ENCODE measurements at places on chromosomes 16 and 17.

DNA sequence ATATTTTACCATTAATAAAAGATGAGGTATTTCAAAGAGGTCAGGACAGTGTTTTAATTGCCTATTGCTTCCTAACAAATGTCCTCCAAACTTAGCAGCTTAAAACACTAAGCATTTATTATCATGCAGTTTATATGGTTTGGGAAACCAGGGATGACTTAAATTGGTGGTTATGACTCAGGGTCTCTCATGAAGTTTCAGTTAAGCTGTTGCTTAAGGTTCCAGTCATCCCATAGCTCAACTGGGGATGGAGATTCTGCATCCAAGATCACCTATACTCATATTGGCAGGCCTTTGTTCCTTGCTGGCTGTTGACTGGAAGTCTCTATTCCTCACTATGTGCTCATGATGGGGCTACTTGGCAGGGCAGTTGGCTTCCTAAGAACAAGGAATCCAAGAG, 1329.9 kb upstream of the GOT2 start:
- DNase-seq, result no peak

DNA sequence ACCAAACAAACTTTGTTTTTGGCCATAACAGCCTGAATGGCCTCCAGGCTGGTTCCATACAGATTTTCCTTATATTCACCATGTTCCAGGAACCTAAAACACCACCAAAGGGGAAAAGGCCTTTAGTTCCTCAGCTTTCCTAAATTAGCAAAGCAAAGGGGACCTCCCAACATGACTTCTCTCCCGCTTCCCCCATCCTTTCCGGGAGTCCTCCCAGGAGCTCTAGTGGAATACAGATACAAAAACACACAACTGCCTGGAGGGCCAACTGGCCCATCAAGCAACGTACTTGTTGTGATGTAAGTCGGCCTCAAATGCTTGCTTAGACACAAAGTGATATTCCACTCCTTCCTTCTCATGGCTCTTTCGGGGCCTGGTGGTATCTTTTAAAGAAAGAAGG, 22.1 kb downstream of the MPP3 start:
- DNase-seq, result no peak

GRCh38 chr17:68850749-68851510, 104.3 kb downstream of the ABCA8 start:
- DNase-seq, result no peak

GRCh38 chr17:32275060-32276042, 9.7 kb downstream of the RHBDL3 start:
- DNase-seq, result no peak

GRCh38 chr17:33637534-33637933, 344.4 kb upstream of the ASIC2 start:
- no peak for DNase-seq

DNA sequence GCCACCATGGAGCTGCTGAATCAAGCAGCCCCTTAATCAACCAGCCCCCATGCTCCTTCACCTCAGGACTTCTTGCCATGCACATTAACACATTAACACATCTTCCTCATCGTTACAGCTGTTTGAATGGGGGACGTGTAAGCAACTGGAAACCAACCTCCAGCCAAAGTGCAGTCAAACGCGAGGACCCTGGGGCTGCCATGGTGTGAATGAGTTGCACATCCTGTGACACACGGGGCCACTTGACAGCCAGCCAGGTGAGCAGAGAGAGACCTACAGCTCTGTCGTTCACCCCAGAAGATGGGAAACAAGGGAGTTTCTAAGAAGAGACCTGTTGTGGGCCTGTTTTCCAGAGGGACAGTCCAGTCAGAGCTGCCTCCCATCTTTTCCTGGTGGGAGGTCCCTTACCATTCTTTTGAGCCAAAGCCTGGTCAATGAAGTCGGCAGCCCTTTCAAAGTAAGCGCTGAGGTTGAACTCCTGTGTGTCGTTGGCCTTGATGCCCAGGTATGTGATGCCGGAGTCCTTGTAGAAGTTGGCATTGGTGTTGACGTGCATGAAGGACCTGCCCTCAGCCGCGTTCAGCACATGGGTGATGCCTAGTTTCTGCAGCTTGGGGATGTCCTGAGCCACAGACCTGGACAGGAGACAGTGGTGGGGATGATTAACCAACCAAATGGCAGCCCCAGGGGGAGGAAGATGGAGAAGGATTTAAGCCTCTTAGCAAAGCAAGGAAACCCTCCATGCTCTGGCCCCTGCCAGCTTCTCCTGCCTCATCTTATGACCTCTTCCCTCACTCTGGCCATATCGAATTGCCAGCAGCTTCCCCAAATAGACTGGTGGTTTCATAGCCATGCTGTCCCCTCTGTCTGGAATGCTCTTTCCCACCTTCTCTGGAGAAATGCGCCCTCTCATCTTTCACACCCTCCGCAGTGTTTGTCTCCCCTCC, 4.2 kb downstream of the DUSP3 start:
- DNase-seq, result no peak

DNA sequence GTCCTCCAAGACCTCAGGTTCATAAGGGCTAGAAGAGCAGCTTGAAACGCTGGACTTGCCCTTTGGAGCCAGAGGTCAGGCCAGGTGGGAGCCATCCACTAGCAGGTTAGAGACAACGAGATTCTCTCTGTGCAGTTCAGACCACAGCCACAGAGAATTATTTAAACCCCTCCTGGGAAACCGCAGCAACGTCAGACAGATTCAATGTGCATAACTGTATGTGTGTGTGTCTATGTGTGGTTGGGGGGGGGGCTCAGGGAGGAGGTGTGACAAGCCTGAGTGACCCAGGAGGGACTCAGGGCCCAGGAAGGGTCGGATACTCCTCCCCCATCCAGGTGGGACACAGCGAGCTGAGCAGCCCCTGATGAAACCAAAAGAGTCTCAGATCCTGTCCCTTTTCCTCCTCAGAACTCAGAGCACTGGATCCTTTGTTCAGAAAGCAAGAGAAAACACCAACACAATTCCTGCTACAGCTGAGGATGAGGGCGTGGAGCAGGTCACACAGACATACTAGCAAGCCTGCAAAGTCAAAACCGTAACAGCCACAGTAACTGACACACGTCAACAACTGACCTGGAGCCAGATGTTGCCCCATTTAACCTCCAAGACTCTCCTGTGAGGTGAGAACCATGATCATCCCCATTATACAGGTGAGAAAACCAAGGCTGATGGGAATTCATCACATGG, 66.8 kb downstream of the XYLT1 start:
- no peak for DNase-seq

- DNase-seq, result no peak
Measured at GRCh38 chr17:72884066-72884465, 208.4 kb downstream of the SLC39A11 start.

DNA sequence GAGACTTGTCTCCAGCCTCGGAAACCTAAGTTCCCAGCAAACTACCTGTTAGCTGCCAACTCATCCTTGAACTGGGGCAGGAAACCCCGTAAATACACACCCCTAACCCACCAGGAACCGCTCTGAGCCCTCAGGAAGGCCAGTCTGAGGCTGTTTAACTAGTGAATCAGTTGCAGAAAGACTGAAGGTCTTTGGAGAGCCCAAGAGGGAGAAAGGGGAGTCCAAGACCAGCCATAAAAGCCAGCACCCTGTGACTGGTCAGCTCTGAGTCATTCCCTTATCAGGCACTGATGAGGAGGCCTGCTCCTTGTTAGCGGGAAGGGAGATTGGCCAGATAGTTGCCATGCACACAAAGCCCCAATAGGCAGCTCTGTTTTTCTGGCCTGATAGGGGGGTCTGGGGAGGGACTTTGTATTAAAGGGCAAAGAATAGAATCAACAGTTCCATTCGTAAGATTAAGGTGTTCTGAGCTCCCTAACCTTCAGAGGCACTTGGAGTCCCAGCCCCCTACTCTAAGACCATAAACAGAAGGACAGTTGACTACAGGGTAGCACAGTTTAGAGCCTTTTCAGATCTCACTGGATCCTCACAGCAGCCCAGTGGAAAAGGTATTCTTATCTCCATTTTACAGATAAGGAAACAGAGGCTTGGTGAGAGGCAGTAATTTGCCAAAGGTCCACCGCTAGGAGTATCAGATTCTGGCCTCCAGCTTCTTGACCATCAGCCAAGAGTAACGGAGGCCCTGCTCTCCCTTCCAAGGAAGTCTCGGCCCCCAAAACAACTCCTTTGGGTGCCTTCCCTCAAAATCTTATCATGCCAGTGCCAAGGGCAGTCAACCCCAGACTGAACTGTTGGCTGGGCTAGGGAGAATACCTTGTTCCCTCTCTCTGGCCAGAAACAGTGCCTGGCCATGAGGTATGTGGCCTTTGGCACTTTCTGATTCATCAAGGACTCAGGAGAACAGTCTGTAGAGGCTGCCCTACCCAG, 2.2 kb upstream of the KRT19 start:
- DNase-seq, result no peak

GRCh38 chr17:1490643-1491442, 1.6 kb downstream of the MYO1C start:
- peak; percentile 38 for DNase-seq

GRCh38 chr17:7557775-7558543, 591 bp upstream of the TNFSF13 start:
- no peak for DNase-seq

DNA sequence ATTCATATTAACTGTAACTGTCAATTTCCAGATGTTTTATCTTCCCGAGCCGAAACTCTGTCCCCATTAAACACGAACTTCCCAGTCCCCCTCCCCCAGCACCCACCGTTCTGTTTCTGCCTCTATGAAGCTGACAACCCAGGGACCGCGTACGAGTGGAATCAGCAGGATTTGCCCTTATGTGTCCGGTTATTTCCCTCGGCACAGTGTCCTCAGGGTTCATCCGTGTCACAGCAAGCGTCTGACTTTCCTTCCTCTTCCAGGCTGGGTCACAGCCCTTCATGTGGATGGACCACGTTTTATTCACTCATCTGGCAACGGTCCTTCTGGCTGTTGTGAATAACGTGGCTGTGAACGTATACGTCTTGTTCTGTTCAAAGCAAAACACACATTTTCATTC, 31.3 kb downstream of the METRNL start:
- no peak for DNase-seq

- no peak for DNase-seq
Measured at GRCh38 chr16:23554536-23554935, 2.6 kb downstream of the EARS2 start.

DNA sequence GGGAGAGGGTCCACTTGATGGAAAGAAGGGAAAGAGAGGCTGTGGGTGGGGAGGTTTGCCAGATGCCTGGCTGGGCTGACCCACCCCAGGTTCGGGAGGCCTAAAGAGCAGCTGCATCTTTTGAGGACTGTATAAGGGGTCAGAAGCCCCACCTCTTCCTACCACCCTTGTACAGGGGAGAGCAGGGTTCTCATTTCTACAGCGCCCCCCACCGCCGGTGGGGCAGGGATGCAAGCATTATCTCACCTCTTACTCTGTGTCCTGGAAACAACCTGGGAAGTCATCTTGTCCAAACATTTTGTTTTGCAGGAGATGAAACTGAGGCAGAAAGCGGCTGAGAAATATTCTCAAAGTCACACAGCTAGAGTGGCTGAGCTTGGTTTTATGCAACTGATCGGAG, 22.5 kb upstream of the CCDC182 start:
- DNase-seq, result no peak

DNA sequence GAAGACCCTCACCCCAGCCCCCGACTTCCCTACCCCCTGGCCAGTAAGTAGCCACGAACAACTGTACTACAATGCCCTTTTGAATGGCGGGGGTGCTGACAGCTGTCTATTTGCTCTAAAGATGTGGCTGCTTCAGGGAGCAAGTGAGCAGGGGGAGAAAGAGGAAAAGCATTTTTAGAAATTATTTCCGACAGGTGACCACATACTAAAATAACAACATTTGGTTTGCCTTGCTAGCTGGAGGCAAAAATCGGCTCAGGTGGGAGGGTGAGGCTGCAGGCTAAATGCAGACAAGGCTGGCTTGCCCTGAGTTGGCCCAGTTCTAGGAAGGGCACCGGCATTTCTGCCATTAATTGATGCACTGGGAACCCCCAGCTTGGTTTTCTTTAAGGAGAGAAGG, 188.5 kb downstream of the XYLT1 start:
- DNase-seq, result no peak

DNA sequence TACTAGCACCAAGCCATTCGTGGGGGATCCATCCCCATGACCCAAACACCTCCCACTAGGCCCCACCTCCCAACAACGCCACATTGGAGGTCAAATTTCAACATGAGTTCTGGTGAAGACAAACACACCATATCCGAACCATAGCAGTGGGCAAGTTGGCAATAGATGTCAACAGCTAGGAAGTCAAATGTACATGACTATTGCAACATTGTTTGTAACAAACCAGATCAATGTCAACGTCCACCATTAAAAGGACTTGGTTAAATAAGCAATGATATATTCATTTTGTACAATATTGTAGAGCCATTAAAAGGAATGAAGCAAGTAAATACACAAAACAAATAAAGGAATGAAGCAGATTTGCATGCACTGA, 26.5 kb upstream of the CIITA start:
- DNase-seq, result no peak

DNA sequence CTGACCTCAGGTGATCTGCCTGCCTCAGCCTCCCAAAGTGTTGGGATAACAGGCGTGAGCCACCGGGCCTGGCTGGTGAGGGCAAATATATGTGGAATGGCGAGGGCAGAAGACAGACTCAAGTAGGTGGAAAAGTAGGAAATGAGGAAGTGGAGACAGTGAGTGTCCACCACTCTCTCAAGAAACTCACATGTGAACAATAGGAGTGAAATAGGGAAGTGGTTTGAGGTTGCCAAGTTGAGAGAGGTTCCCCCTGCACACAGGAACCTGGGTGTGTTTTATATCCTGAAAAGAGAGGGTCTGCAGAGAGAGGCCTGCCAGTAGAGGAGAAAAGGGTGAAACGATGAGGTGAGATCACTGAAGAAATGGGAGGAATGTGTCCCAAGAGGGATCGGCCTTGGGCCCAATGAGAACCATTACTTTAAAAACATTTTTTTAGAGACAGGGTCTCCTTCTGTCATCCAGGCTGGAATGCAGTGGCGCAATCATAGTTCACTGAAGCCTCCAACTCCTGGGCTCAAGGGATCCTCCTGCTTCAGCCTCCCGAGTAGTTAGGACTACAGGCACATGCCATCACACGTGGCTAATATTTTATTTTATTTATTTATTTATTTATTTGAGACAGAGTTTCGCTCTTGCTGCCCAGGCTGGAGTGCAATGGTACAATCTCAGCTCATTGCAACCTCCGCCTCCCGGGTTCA, 17.1 kb upstream of the CORO1A start:
- no peak for DNase-seq

DNA sequence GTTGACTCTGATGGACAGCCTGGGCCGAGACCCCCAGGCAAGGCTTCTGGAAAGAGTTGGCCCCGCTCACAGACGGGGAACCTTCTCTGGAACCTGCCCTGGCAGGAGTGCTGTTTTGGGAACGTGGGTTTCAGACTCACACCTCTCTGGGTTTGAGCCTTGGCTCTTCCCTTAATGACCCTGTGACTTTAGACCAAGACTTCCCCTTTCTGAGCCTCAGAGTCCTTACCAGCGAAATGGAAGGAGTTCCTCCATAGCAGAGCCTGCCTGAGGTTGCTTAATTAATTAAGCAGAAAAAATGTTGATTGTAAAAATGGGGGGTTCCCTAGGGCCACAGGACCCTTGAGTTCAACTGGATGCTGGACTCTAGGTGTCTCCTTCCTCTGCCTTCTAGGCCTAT, 408.2 kb downstream of the SEC14L1 start:
- no peak for DNase-seq

Measured in T-helper 2 cell (primary cell).